Hepatocyte (in vitro differentiated cells): ENCODE measurements at places on chromosomes 16 and 17. TPM values are rescaled to one million over a fixed set of nuclear protein-coding genes. Genes with fewer than 3 reads are reported as not detected.

The ULK2 gene
- 14.6 and 18.0 TPM in 2 replicates for total RNA-seq

The ANKRD40CL gene
- total RNA-seq = 3.3 and 4.2 TPM in 2 replicates

The EDC4 gene
- 41.1 and 46.3 TPM in 2 replicates for total RNA-seq

The CASKIN1 gene
- 0.47 and 0.80 TPM in 2 replicates for total RNA-seq

GRCh38 chr16:85120006-85120340 lies 7.7 kb upstream of the CIBAR2 start:
- DNase-seq = no peak

- peak; percentile 80 for DNase-seq
Measured at GRCh38 chr17:15944759-15945526, at the start of gene ADORA2B. Gene ADORA2B (plus strand): TSS chr17:15945130. CDS start chr17:15945249, 119 bp downstream.

- no peak for DNase-seq
Measured at GRCh38 chr16:9966569-9967157, 215.6 kb downstream of the GRIN2A start.

GRCh38 chr17:1726626-1727257 lies 2.2 kb downstream of the WDR81 start:
- no peak for DNase-seq

GRCh38 chr17:2980211-2980903 lies 83.0 kb downstream of the OR1D5 start:
- DNase-seq = no peak
